ENCODE measurements at places on chromosomes 2 and 18.

DNA sequence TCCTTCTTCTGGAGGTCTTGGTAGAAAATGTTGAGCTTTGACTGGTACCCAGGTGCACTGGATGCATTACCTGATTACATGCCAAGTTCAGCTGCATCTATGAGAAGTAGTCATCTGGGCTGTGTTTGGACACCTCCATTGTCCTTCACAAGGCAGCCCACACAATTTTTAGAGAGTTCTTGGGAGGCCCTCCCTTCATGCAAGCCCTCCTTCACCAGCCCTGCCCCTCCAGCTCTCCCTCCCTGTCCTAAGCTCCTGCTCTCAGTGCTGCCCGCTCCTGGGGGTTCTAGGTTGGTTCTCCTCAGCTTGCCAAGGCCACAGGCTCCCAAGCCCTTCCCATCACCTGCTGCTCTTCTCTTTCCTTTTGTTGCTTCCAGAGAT lies 148.7 kb downstream of the DYSF start:
- DNase-seq: no peak

DNA sequence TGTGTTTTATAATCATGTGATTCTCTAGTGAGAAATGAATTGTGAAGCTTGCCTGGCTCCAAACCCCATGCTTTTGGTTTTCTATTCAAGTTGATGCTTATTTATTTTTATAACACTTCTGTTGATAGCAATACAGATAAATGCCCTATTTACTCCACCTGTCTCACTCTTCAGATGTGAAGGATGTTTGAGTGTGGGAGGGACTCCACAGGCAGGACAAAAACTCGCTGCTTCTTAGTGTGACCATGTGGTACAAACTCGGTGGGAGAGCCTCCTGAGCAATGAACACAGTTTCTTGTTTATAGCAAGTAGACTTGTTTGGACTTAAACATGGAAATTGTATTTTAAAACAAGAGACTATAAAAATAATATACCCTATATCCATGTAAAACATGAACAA lies 219.7 kb downstream of the GULP1 start:
- DNase-seq: no peak

GRCh38 chr2:120869730-120870466 lies 134.2 kb downstream of the GLI2 start:
- no peak for DNase-seq

GRCh38 chr2:31386648-31387047 lies 27.9 kb downstream of the XDH start:
- DNase-seq: no peak

DNA sequence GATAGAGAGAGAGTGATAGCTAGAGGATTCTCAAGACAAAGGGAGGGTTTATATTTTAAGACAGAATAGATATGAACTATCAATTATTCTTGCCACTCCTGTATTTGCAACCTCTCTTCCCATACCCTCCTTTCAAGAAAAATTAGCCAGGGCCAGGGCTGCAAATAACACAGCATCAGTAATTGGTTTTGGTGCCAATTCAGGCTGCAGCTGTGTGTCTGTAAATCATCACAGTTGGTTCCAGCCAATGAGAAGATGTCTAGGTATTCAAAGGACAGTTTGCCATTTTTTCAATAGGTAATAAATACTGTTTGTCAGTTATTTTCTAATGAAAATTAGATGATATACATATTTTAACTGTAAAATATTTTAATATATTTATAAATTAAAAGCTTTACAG lies 73.5 kb downstream of the WDPCP start:
- no peak for DNase-seq
